Fibroblast of mammary gland (primary cell): ENCODE measurements at places on chromosomes 6 and 20.

- no peak for DNase-seq
Measured at GRCh38 chr20:24063100-24063499, 74.5 kb upstream of the GGTLC1 start.

DNA sequence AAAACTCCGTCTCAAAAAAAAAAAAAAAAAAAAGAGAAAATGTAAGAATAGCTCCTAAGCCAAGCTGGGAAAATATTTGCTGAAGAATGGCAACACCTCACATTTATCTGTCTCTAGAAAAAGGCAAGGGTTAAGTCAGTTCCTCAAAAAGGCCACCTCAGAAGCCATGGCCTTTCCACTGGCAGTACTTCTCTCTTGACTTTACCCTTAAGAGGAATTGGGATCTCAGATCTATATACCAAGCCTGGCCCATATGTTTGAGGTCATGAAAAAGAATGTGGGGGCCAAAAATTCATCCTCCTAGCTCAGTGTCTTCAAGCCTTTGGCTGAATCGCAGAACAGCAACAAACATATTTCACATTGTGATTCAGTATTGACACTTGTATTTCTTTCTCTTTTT lies 10.9 kb upstream of the NCOA3 start:
- DNase-seq = no peak

DNA sequence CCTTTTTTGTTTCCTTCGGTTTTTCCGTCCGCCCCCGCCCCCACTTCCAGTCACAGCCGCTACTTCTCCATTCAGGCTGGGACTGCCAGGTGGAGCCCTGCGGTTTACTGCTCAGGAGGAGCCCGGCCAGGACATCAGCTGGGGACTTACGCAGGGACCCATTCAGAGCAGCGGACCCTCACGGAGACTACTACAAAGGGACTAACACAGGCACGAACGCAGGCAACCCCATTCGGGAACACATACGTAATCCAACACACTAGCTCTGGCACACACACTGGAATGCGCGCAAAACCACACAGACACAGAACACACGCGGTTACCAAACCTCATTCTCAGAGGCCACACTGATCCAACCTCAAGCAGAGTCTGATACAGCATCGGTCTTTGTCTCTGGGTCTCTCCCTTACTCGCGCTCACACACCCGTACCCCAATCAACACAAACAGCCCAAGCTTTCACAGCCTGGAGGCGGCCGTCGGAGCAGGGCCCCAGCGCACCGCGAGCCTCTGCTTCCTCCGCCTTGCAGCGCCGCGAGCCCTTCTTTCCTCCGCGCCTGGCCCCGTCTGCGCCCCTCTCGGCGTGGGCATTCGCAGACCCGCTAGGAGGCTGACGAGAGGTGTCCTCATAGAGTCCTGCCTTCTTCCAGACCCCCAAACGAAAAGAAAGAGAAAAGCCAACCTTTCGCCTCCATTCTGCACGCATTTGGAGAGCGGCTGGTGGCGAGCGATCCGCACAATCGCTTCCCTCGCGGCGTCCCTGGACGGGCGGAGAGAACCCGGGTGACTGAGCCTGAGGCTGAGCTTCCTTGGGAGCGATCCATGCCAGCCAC lies 1.1 kb upstream of the SLC32A1 start:
- DNase-seq = peak; percentile 54

DNA sequence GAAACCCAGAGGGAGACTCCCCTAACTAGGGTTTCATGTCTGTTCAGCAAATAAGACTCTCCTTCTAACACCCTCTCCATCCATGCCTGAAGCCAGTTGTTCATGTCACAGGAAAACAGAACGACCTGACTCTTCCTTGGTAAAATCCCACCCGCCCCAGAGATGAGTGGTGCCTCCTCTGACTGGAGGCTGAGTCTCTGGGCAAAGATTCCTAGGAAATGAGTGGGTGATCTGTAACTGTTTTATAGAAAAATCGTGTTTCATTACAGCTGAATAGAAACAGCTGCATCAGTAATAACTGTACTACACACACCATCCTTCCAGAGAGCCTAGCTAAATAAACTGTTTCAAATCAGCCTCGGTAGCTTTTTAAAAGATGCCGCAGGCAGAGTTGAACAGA lies 37.4 kb upstream of the MRPS10 start:
- DNase-seq = peak; percentile 33

GRCh38 chr6:43436577-43437282 lies 9.4 kb downstream of the ABCC10 start:
- peak; percentile 86 for DNase-seq

GRCh38 chr6:134379076-134379475 lies 61.2 kb upstream of the SGK1 start:
- DNase-seq = no peak

- no peak for DNase-seq
Measured at GRCh38 chr6:100846276-100846675, 34.9 kb downstream of the ASCC3 start.
